NCI-H524 treated with DMSO at 0.1 percent for 48 hours (cell line): ENCODE measurements at places on chromosomes 7 and 10.

- no peak for DNase-seq
Observed at GRCh38 chr10:86363184-86363832, 3.3 kb downstream of the GRID1 start.

DNA sequence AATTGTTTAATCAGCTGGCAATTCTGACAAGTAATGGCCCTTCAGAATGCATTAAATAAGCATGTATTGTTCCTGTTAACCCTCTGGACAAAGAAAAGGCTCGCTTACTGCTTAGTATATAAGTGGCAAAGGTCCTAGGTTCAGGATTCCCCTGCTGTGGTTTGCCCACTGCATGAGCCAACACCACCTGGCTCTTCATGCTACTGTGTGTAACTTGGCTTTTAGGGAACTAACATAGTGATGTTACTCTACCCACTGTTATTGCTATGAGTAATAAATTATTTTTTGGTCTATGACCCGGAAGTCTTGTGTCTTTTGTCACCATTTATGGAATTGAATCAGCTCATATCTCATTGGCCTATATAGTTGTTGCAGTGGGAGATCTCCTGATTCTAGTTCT is 791.7 kb upstream of the PHF14 start:
- no peak for DNase-seq

GRCh38 chr10:24883176-24883575 is 69.2 kb downstream of the PRTFDC1 start:
- no peak for DNase-seq

- DNase-seq, result no peak
Observed at GRCh38 chr10:88680958-88681357, 16.7 kb downstream of the LIPF start.

DNA sequence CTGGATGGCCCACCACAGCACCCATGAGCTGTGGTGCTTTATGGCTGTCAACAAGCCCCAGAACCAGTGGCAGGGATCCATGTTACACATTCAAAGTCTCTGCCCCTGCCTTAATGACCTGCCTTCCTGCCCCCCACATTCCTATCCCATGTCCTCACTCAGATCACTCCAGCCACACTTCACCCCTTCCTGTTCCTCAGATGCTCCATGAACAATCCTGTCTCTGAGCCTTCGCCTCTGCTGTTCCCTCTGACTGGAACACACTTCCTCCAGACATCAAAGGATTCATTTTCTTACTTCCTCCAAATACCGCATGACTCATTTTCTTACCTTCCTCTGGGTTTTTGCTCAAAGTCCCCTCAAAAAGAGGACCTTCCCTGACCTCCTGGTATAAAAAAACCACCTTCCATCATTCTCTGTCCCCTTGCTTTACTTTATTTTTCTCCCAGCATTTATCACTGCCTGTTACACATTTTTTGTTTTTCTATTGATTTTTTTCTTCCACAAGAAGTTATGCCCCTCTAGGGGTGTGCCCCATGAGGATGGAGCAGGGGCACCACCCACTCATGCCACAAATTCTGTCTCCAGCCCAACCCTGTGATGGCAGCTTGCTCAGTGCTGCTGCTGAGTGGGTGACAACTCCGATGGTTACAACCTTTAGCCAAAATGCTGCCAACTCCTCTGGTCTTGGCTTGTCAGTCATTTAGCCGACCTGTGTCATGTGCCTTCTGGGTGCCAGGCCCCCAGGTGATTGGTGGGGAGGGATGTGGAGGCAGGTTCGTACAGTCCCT is 18.2 kb downstream of the COL13A1 start:
- no peak for DNase-seq
